CD4-positive, alpha-beta T cell treated with Interleukin-1 beta for 1 hour (primary cell): ENCODE measurements at places on chromosomes 4 and X.

- DNase-seq = no peak
These were observed 53.6 kb upstream of the PRPS1 start for GRCh38 chrX:107574711-107575110.

DNA sequence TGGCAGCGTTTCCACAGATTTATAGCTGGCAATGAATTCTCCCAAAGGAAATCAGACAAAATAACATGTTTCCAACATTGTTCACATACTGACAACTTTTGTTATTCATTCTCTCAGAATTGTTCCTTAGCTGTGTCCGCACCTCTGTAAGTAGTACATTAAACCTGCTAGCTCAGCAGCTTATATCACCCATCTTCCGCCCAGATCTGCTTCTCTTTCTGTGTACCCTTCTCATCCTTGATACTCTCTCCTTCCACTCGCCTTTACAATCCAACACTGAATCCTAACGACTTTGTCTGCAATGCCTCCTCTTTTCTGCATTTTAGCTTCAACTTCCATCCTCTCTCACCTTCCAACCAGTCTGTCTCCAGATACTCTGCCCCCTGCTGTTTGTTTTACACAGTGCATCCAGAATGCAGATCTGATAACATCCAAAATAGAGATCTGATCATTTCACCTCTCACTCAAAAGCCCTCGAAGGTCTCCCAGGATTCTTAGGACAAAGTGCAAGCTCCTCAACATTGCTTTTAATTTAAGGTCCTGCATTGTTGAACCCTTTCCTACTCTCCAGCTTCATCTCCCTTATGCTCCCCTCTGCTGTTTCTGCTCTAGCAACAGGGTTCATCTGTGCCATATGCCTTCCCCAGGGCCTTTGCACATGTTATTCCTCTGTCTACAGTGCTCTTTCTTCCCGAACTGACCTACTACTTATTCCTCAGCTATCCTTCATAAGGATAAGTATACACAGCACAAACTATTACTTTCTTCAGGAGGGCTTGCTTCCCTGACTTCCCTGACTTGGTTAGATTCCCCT lies 67.3 kb upstream of the VBP1 start:
- DNase-seq = no peak

DNA sequence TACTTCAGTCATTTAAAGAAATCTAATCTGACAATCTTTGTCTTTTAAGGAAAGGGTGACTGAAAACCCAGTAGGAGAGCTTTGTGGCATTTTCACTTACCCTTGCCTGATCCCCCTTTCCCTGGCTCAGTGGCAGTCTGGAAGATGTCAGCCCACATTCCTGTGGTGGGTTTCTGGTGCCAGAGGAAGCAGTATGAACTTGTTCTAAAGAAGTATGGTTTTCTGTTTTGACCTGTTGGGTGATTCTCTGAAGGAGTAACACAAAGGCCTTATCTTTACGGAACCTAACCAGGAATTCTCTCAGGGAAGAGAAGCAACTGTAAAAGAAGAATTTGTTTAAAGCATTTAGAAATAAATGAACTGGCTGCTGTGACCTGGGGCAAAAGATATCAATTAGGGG lies 41.9 kb downstream of the BMP15 start:
- DNase-seq = no peak

GRCh38 chr4:81421346-81422218 lies 50.1 kb downstream of the RASGEF1B start:
- DNase-seq = peak; percentile 67

GRCh38 chr4:136829280-136829679 lies 703.0 kb downstream of the PCDH18 start:
- no peak for DNase-seq

- no peak for DNase-seq
These were observed 35.7 kb downstream of the AFAP1 start for GRCh38 chr4:7903791-7904516.

DNA sequence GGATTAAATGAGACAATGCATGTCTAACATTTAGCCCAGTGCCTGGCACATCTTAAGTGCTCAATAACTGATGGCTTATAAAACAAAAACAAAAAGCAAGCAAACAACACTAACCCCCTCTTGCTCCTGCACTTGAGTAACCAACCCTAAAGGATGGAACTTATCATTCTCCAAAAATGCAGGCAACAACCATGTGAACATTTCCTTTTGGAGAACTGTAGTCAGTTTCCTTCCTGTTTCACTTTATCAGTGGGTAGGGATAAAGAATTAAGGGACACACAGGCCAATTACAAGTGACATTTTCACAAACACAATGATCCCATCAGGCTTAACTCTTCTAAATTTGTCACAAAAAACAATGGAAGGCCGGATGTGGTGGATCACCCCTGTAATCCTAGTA lies 30.4 kb downstream of the RPS3A start:
- no peak for DNase-seq
